ENCODE measurements at places on chromosomes 11 and 22. TPM values are rescaled to one million over a fixed set of nuclear protein-coding genes. Genes with fewer than 3 reads are reported as not detected.

The SCUBE1 gene
- not detected for total RNA-seq

The SMC1B gene
- not detected for total RNA-seq

The PRODH gene
- 2.6 TPM for total RNA-seq

The CCDC83 gene
- total RNA-seq, result not detected

All from uterus (tissue), 4 donors.